ENCODE measurements at places on chromosomes 4 and X. TPM values are rescaled to one million over a fixed set of nuclear protein-coding genes. Genes with fewer than 3 reads are reported as not detected.

- H3K27ac ChIP-seq, result no peak overlapping the region
- no peak overlapping the region for H3K4me3 ChIP-seq
- H3K36me3 ChIP-seq, result no peaks in the 10 kb centered on the region
- H3K27me3 ChIP-seq, result no peaks in the 10 kb centered on the region
- no peaks in the 10 kb centered on the region for H3K4me1 ChIP-seq
Observed at GRCh38 chrX:49725923-49726904, 30.4 kb upstream of the PAGE1 start.

DNA sequence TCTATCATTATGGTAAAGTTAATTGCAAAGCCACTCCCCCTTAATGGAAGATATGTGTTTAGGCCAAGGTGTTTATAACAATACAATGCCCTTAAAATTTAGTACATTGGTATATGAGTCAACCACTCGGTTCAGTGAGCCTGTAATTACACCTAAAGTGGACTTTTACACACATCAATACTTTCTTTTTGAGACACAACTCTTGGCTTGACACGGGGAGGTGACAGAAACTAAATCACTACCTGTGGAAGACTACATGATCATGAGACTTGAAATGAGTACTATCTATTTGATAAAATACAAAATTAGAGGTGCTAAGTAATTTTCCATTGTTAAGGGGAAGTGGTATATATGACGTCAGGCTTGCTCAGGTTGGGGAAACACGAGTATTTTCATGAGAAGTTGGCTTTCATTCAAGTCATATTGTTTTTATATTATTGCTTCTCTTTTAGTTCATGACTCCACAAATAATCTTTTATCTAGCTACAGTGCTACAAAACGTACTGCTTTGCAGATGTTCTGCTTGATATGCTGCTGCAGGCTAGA, 918.3 kb downstream of the ARAP2 start:
- H3K4me3 ChIP-seq, result no peak overlapping the region
- H3K27ac ChIP-seq, result no peak overlapping the region
- no peaks in the 10 kb centered on the region for H3K36me3 ChIP-seq
- H3K4me1 ChIP-seq, result no peaks in the 10 kb centered on the region
- no peak for DNase-seq
- no peaks in the 10 kb centered on the region for H3K27me3 ChIP-seq

- H3K27ac ChIP-seq, result no peak overlapping the region
- no peak for DNase-seq
- no peaks in the 10 kb centered on the region for H3K27me3 ChIP-seq
Observed at GRCh38 chr4:142318280-142318679, 527.8 kb downstream of the INPP4B start.

- H3K27ac ChIP-seq, result no peak overlapping the region
- no peak overlapping the region for H3K4me3 ChIP-seq
- no peaks in the 10 kb centered on the region for H3K4me1 ChIP-seq
Observed at GRCh38 chrX:100615005-100615404, 21.6 kb downstream of the TSPAN6 start.

NFXL1 gene
- 11.9 TPM for total RNA-seq

DNA sequence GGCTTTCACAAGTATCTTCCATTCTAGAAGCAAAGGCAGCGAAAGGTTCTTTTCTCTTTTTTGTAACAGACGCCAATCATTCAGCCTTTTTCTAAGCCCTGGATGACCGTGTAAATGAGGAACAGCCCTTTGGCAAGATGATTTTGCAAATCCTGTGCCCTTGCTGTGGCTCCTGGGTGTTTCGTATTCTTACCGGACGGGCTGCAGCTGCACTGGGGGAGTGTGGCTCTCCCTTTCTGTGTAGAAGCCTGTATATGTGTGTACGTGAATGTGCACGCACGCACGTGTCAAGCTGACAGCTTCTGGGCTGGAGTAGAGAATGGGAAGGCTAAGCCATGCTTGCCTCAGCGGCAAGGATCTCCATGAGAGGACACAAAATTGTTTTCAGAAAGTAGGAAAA, 8.2 kb downstream of the GRPEL1 start:
- peaks cover 81% of the 10 kb centered on the region for H3K36me3 ChIP-seq
- H3K27ac ChIP-seq, result no peak overlapping the region
- peaks cover 3% of the 10 kb centered on the region for H3K4me1 ChIP-seq
- no peak for DNase-seq
